ENCODE measurements at places on chromosomes 16 and 17.

DNA sequence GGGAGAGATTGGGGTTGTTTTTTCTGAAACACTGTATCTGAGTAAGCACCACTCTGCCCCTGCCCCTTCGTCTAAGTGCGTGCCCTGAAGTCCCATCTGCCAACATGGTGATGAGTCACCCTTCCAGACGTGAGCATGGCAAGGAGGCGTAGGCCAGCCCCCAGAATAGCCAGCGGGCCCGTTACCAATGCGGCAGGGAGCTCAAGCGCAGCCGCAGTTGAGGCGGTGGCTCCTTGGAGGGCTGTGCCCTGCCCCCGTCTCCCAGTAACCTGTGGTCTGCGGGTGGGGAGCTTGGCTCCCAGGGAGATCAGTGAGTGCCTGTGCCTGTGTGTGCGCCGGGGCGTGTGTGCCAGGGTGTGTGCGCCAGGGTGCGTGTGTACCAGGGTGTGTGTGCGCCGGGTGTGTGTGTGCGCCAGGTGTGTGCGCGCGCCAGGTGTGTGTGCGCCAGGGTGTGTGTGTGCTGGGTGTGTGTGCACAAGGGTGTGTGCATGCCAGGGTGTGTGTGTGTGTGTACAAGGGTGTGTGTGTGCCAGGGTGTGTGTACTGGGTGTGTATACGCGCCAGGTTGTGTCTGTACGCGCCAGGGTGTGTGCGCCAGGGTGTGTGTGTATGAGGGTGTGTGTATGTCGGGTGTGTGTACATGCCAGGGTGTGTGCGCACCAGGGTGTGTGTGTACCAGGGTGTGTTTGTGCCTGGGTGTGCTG, 98.6 kb upstream of the CHMP6 start:
- DNase-seq = peak; percentile 70

GRCh38 chr17:50828508-50829170, 6.7 kb upstream of the WFIKKN2 start:
- DNase-seq = no peak

DNA sequence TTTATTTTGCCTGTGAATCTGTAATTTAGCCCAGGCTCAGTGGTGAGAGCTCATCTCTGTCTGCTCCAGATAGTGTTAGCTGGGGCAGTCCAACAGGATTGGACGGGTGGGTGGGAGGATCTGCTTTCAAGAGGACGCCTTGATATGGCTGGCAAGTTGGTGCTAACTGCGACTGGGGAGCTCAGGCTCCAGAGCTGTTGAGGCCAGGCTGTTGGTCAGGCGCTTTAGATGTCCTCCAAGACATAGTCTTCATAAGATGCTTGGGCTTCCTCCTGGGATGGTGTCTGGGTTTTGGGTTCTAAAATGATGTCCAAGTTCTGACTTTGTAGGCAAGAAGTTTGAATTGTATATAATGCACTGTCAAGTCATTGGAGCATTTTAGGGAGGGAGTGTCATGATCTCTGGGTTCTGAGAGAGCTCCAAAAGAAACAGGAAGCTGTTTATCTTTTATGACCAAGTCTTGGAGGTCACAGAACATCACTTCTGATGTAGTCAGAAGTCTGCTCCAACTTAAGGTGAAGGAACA, 12.8 kb upstream of the PCTP start:
- no peak for DNase-seq

GRCh38 chr17:74244548-74244947, 29.5 kb upstream of the DNAI2 start:
- no peak for DNase-seq

DNA sequence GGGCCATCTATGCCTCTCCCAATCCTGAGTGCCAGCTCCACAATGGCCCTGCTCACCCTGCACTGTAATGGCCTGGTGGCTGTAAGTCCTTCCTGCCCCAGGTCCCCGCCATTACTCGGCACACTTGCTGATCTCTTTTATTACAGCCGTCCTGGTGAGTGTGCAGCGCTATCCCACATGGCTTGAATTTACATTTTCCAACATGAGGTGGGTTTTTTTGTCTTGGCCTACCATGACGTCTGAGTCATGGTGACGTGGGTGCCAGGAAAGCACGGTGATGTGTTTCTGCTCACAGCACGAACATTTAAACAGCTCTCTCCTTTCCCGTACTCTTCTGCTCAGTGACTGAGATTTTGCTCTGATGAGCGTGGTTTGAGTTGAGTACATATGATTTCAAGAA, 55.2 kb upstream of the FOXF1 start:
- no peak for DNase-seq

- peak; percentile 24 for DNase-seq
Measured at GRCh38 chr17:32111141-32111771, 31.0 kb upstream of the RHOT1 start.

GRCh38 chr17:42188749-42189650, 3.7 kb upstream of the HCRT start:
- DNase-seq = peak; percentile 57

GRCh38 chr17:56937687-56938086, 23.2 kb downstream of the COIL start:
- no peak for DNase-seq

DNA sequence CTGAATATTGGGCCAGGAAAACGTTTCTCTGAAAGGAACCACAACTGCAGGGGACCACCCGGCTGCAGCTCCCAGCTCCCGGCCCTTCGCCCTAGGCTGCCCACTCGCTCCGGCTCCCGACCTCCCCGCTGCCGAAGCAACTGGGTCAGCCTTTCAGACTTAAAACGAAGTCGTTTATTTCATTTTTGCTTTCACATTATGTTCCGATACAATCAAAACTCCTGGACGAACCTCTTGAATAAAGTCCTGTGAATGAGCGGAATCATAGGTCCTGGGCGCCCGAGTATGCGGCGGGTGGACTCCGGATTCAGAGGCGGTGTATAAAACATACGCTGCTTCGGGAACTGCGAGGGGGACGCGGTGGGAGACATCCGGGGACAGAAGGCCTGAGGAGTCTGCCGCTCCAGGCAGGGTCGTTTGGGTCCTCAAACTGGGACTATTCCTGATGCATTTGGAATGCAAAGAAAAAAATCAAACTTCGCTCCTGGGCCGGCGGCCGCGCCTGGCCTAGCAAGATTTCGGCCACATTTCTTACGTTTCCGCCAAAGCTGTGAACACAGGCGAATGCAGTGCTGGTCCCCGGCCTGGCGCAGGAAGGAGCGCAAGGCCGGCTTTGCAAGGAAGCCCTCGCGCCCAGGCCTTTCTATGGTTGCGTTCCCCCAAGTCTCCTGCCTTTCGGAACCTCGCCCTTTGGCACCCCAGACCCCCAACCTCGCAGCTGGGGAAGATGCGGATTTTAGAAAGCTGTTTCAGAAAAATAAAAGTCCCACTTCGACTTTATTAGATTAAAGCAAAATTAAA, 3.7 kb downstream of the CBLN1 start:
- no peak for DNase-seq

GRCh38 chr17:71163121-71163812, 957.6 kb upstream of the SOX9 start:
- no peak for DNase-seq

- peak; percentile 90 for DNase-seq
Measured at GRCh38 chr17:2041561-2042389, at the start of gene OVCA2. Gene OVCA2, plus strand, starts transcription at chr17:2042022. Its CDS starts 26 bp downstream, at chr17:2042048.

- DNase-seq = no peak
Measured at GRCh38 chr17:37299257-37299980, 76.4 kb upstream of the C17orf78 start.

- DNase-seq = no peak
Measured at GRCh38 chr17:75517297-75517865, 1.1 kb downstream of the TSEN54 start.

DNA sequence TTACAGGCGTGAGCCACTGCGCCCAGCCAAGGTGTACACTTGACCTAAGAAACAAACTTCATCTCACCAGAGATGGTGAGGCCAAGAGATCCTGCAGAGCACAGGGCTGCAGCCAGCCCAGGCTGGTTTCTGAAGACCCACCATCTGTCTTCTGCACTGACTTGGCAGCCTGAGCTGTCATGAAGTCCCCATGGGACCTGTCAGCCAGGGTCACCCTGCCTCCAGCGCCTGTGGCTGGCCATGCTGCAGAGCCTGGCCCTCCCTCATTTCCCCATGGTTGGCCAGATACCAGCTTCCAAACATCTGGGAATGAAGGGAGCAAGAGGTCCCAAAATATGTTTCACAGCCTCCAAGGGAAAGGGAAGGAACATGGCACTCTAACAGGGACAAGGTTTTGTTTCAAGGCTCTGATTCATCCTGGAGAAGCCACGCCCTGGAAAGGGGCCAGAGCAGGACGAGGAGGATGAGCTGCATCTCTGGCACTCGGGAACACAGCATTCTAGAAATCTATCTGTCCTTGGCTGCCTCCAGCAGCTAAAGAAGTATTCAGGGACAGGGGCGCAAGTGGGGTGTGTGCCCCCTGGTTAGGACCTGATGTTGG, 45.3 kb downstream of the DDX19A start:
- no peak for DNase-seq

DNA sequence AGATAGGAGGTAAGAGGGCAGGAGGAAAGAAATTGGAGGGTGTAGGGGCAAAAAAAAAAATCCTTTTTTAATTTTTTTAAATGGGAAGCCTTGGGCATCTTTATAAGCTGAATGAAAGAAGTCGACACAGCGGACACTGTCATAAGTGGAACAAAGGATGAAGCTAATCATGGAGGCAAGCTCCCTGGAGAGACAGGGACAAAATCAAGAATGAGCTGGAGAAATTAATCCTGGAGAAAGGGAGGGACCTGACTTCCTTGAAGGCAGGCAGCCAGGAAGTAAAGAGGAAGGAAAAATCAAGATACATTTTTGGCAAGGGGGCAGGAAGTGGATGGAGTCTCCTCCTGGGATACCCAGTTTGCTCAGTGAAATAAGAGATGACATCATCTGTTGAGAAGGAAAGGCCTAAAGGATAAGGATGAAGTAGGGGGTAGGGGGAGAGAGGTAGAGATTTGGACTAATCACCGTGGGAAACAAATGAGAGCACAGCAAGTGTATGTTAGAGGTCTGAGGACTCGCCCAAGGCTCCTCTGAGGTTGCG, 179.3 kb downstream of the SLC39A11 start:
- DNase-seq = no peak

DNA sequence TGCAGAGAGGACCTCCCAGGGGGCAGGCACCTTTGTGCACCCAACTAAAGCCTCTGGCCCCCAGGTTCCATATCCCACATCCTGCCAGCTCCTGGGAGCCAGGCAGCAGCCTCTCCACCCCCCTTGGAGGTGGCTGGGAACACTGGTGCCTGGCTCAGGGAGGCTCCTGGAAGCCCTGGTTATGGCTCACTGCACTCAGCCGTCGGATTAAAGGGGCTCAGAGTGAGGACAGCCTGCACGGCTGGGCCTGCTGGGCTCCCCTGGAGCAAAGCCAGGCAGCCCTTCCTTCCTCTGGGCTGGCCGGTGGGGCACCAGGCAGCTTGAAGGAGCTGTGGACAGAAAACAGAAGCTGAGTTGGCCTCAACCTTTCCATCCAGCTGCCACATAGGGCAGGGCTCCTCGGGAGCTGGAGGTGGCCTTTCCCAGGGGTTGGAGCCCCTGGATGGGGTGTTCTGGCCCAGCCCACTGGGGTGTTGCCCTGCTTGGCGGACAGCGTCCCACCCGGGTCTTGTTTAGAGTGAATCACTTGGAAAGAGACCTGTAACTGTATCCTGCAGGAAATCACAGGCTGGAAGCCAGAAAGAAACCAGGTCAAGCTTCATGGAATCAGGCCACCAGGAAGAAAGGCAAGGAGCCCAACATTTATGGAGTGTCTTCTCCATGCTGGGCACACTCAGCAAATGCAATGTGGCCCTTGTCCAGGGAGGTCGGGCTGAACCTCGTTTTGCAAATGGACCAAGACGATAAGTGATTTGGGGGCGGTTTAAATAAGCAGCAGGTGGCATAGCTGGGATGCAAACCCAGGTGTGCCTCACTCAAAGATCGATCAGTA, 253.3 kb downstream of the SOX9 start:
- no peak for DNase-seq

DNA sequence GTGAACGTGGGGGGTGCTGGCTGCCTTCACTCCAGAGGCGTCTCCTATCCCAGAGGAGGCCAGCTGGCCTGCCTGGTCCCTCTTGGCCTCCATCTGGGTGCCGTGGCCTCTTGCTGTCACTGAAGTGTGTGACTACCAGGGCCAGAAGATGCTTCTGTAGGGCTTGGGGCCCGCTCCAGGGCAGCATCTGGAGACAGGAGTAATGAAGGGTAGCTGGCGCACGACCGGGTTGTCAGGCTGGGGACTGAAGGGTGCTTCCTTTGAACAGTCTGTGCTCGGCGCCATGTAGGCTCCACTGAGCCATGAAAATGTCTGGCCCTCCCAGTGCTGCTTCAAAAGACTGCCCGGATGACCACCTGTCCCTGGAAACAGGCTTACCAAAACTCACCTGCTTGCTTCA, 31.3 kb downstream of the ASIC2 start:
- no peak for DNase-seq

DNA sequence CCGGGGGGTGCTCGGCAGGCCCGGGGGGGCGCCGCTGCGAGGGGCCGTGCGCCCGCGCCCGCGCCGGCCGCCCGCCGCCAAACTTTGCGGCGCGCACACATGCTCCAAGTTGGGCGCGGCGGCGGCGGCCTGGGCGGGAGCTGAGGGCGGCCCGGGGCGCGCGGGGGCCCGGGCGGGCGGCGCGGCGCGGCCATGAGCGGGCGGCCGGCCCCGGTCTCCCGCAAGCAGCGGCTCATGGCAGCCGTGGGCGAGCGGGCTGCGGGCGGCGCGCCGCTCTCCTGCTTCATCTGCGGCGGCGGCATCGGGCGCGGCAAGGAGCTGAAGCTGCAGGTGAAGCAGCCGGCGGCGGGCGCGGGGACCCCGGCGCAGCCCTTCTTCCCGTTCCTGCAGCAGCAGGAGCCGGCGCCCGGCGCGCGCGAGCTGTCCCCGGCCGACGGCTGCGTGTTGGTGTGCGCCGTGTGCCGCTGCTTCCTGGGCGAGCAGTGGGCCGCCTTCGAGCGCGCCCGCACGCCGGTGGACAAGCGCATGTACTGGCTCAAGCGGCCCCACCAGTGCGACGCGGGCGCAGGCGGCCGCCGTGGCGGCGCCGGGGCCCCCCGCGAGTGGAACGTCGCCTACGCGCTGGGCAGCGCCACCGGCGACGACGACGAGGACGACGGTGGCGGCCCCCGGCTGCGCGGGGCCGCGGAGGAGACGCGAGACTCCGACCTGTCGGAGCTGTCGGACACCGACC, 57.2 kb upstream of the CIBAR2 start:
- no peak for DNase-seq

DNA sequence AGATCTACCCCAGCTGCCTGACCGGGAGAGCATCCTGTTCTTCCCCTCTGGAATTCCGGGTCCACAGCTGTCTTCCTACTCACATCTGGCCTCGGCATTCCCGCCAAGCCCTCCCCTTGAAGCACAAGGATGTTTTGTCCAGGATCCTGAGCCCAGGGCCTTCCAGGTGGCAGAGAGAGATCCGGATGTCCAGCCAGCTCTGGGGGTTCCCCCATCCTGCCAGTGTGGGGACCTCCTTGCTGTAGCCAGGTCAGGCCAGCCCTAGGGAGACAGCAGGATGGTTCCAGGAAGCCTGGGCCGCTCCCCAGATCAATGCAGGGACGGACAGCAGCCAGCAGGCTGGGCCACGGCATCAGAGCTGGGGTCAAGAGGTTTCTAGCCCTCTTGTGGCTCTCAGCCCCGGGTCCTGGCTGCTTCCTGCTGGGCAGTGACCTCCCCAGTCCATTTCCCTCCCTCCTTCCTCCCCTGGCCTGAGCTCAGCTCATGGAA, 55.3 kb downstream of the SOCS3 start:
- no peak for DNase-seq
